ENCODE measurements at places on chromosomes 1 and 21.

DNA sequence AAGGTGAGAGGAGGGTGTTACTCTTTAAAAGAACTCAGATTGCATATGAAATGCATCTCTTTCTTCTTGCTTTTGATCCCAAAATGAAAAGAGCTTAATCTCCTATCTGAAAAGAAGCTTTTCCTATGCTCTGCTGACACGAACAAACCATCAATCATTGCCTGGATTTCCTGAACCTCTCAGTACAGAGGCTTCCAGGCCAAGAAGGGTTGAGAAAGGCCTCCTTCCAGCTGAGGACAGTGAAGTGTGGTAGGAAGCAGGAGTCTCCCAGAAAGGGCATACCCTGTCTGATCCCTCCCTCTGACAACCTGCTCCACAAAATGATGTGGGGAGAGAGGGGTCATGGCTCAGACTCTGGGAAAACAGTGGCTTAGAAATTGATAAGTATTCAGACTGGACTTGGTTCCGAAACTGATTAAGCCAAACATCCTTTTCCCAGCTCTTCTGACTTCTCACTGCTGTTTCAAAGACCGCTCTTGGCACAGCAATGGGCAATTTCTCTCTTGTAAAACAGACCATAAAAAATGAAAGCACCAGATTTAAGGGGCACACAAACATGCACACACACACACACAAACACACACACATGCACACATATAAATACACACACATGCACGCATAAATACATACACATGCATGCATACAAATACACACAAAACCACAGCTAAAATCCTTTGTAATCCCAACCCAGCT is 310.3 kb downstream of the SIPA1L2 start:
- no peak for DNase-seq

DNA sequence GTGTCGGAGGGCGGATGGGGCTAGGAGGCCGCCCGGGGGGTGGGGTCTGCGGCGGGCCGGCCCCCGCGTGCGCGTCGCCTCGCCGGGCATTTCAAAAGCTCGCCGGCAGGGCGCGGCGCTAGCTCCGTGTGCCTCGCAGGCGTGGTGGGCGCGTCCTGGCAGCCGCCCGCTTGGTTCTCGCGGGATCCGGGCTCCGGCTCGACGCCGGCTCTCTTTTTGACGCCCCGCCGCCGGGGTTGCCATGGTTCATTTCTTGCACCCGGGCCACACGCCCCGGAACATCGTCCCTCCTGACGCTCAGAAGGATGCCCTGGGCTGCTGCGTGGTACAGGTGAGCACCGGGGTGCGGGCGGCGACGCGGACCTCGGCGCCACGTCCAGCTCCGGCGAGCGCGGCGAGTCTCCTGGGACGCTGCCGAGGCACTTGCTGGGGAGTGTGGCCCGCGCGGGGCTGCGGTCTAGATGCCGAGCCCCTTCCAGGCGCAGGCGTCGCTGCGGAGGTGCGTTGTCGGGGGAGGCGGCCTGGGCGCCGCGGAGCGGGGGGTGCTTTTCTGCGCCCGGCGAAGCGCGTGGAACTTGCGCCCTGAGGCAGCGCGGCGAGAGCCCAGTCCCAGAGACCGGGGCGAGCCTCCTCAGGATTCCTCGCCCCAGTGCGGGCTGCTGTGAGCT is at the start of gene ZYG11A:
Gene ZYG11A (plus strand): TSS at position 118 of the 668 bp plus-strand sequence. CDS start 124 bp downstream, at position 242.
- DNase-seq = peak; percentile 20

DNA sequence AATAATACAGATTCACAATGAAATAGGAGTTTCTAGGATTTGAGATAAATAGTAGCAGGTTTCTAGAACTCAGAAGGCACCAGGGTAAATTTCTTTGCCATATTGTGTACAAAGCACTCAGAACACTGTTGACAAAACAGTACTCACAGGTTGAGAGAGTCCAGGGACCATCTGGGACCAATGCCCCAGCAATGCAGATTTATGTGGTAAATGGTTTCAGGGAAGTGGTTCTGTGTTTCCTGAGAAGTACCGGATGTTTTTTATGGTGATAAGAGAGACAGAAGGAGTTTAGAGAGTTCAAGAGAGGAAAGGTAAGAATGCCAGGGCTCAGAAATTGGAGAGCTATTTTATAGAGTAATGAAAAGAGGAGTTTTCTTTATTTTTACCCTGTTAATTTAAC is 29.6 kb upstream of the DIPK1A start:
- no peak for DNase-seq

DNA sequence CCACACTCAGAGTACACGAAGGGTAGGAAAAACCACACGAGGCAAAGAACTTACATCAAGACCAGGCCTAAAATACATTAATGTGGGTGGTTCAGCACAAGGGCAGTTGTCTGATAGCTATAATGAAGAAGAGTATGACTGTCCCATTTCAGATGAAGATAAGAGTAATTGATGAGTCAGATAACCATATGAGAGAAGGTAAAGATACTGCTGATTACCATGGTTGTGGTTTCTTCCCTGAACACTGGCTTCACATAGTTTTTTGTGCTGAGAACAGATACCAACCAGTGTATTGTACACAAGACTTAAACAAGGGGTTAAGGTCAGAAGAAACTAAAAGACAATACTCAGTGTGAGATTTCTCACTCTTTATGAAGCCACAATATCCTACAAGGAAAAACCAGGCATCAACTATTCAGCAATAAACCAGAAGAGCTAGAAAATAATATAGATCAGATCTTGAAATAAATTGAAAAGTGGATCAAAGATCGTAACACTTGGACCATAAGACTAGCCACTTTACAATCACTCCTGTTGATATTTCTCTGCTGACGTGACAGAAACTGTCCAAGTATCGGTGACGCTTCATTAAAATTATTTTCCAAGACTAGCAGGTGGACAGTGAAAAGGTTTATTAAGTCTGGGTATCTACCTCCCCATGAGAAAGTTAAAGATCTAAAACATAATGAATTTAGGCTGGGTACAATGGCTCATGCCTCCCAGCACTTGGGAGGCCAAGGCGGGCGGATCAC is 28.6 kb downstream of the PUM1 start:
- DNase-seq = peak; percentile 2

GRCh38 chr1:169894424-169895145 is 889 bp upstream of the SCYL3 start:
- no peak for DNase-seq

- no peak for DNase-seq
Measured at GRCh38 chr1:218931324-218931723, 242.4 kb upstream of the LYPLAL1 start.

DNA sequence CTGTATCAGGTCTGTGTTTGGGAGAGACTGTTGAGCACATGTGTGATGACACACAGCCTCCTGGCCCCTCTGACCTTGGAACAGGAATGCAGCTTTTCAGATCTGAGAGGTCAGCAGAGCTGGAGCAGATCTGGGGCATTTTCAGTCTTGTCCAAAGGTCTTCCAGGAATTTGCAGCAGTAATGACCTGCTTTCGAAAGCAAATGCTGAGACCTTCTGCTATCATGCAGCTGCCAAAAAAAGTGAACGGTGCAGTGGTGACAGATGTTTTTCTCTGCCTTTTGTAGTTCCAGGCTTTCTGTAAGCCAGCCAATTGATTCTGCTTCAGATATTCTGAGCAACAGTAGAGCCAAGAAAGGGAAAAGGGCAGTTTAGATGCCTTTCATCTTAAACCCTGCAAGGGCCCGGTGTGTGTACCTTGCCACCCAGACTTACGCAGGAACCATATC is 137.8 kb upstream of the COA6 start:
- no peak for DNase-seq

- no peak for DNase-seq
Measured at GRCh38 chr1:51581238-51581637, 35.7 kb upstream of the OSBPL9 start.

- no peak for DNase-seq
Measured at GRCh38 chr1:105204836-105205371, 1455.2 kb downstream of the AMY1C start.

GRCh38 chr1:35553851-35554250 is 3.4 kb downstream of the KIAA0319L start:
- DNase-seq = no peak

DNA sequence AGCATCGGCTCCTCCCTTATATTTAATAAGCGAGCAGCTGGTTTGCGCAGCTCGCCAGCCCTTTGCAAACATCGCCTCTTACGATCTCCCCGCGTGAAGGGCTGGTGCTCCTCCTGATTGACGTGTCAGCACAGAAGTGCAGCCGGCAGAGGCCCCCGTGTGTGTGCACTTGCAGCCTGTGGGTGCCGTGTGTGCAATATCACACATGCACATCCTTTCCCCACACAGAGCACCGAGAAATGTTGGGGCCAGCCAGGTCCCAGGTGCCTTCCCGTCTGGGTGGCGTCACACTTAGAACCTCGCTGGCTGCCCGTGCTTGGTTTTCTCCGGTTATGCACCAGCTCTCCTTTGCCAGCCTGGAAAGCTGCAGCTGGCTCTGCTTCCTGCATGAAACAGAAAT is 126.6 kb upstream of the AJAP1 start:
- DNase-seq = no peak

- DNase-seq = peak; percentile 76
Measured at GRCh38 chr1:177256153-177257075, 85.7 kb downstream of the BRINP2 start.

DNA sequence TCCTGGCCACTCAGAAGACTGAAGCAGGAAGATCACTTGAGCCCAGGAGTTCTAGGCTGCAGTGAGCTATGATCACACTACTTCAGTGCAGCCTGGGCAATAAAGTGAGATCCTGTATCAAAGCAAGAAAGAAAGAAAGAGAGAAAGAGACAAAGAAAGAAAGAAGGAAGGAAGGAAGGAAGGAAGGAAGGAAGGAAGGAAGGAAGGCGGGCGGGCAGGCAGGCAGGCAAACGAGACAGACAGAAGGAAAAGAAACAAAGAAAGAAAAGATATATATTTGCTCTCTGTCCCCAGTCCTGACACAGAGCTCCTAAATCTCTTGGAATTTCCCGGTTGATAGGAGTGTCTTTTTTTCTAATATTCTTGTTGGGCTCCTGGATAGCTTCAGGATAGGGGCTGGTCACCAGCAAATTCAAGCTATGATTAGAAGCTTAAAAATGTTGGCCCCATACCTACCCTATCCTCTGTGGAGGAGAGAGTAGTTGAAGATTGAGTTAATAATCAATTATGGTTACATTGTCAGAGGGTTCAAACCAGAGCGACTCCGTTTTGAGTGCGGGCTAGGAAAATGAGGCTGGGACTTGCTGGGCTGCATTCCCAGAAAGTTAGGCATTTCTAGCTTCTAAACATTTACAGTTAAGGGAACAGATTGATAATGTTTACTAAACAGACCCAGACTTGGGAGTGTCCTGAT is 3.3 kb upstream of the MIGA1 start:
- no peak for DNase-seq

DNA sequence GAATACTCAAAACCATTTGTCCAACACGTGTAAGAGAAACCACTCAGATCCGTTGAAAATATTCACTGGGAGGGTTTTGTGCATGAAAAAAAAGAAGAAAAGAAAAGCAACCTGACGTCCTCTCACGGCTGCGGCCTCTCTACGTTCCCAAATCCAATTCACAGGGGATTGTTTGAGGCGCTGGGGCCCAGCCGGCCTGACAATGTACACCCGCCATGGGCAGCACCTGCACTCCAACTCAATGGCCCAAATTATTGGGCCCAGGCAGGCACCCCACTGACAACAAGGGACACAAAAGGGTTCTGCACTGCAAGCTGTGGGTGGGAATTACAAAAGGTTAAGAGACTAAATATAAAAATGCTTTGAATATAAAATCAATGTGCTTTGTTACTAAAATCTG is 41.5 kb downstream of the MORN1 start:
- DNase-seq = no peak

DNA sequence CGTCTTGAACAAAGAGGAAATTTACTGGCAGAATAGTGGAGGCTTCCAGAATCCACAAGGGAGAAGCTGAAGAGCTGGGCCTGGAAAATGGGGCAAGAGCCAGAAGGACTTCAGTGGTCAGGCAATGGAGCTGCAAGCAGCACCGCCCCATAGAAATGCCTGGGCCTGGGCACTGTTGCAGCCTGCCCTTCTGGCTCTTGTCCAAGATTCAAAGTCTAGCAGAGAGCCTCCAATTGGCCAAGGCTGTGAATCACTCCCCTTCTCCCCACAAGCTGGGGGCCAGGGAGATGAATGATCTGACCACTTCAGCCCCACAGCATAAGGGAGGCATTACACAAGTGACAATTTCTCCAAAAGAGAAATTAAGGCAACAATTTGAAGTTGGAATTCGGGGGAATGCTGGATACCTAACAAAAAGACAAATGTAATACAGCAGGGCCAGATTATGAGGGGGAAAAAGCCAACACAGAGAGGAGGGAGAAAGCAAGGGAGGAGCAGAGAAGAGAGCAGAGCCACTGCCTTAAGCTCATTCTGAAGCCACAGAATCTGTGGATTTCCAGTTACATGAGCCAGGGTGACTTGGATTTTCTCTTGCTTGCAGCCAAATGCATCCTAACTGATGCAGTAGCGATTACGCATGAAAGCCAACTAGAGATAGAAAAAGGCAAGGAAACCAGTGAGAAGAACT is 80.3 kb downstream of the LRIG2 start:
- DNase-seq = no peak

- no peak for DNase-seq
Measured at GRCh38 chr1:180057883-180058396, 96.7 kb upstream of the QSOX1 start.

DNA sequence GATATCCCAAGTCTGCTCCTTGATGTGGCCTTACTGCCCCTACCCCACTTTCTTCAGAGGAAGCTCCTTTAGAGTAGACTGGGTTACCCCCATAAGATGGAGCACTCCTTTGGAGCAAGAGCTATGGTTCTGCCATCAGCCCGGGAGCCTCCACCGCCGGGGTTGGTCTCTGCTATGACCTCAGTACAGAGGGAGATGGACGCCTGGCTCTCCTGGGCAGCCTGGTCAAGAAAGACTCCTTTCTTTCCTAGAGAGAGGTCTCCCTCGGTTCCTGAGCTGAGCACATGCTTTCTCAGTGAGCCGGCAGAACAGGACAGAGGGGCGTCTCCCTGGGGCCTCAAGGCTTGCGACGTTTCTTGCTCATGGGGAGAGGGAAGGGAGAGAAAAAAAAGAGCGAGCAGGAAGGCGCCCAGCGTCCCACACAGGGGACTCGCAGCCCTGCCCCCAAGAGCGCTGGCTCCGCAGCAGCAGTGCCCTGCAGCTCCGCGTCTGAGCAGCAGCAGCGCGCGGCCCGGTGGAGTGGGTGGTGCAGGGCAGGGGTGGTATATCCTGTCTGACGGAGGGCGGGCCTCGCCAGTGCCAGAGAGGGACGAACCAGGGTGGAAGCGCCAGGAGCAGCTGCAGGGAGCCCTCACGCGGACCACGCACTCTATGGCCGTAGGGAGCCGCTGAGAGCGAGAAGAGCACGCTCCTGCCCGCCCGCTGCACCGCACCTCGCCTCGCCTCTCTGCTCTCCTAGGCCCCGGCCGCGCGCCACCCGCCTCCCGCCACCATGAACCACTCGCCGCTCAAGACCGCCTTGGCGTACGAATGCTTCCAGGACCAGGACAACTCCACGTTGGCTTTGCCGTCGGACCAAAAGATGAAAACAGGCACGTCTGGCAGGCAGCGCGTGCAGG is at the start of gene PKP1:
Gene PKP1 (plus strand): TSS at position 576 of the 899 bp plus-strand sequence. CDS start 197 bp downstream, at position 773.
- DNase-seq = no peak

- no peak for DNase-seq
Measured at GRCh38 chr1:243364866-243365265, 109.0 kb downstream of the SDCCAG8 start.

DNA sequence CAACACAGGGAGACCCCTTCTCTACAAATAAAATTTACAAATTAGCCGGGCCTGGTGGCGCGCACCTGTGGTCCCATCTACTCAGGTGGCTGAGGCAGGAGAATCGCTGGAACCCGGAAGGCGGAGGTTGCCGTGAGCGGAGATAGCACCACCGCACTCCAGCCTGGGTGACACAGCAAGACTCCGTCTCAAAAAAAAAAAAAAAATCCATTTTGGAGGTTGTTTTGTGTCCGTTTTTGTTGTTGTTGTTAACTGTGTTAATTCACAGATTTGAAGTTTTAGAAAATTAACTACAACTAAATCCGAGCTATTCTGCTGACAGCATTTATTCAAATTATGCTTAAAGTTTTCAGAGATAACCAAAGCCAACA is 618 bp downstream of the CLCC1 start:
- DNase-seq = no peak
